Activated naive CD4-positive, alpha-beta T cell treated with anti-CD3 and anti-CD28 coated beads for 36 hours (primary cell): ENCODE measurements at places on chromosomes 3 and 15.

- no peaks in the 10 kb centered on the region for H3K4me1 ChIP-seq
- no peak overlapping the region for H3K27ac ChIP-seq
- no peaks in the 10 kb centered on the region for H3K27me3 ChIP-seq
- H3K4me3 ChIP-seq = no peak overlapping the region
- no peaks in the 10 kb centered on the region for H3K36me3 ChIP-seq
Observed at GRCh38 chr3:31868236-31868635, 112.8 kb downstream of the OSBPL10 start.

DNA sequence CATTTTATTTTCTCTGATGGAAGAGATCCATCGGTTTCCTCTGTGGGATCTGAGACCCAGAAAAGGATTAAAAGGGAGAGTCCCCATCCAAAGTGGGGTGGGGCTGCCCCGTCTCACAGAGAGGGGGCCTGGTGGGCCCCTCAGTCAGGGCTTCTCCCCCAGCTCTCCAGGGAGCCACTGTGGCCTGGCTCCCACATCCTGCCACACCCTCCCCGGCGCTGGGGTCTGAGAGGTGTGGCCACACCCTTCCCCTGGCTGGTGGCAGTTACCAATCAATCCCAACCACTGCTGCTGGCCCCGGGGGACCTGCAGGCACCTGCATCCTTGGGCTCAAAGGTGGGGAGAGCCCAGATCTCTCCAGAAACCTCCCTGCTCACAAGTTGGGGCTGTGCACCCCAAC is 161.8 kb upstream of the IQSEC1 start:
- H3K4me1 ChIP-seq = peaks cover 12% of the 10 kb centered on the region
- no peaks in the 10 kb centered on the region for H3K36me3 ChIP-seq
- peak; percentile 21 for DNase-seq

- peak overlapping the region; percentile 84 for H3K4me3 ChIP-seq
- H3K27me3 ChIP-seq = no peaks in the 10 kb centered on the region
- peaks cover 55% of the 10 kb centered on the region for H3K36me3 ChIP-seq
- peaks cover 85% of the 10 kb centered on the region for H3K4me1 ChIP-seq
- peak; percentile 81 for DNase-seq
- H3K27ac ChIP-seq = peak overlapping the region; percentile 97
Observed at GRCh38 chr3:16290007-16290826, 25.2 kb downstream of the OXNAD1 start.

DNA sequence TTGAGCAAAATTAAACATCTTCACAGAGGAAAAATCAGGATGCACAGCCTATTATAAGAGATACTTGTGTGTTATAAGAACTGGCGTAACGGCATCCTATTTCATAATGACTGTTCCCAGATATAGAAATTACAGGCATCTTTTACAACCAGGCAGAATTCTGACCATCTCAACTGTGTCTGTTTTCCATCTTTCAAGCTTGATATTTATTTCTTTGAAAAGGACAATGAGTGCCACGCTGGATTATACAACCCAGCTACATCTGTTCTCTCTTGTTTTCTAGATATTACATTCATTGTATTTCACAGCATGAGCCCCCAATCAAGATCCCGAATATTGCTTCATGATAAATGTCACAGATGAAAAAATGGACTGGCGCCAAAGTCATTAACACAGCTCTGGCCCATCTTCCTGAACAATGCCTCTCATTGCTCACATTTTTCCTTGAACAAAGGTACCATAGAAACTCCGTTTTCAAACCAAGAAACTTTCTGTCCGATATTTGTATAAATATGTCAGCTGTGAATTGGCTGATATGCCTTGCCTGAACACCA is 420.6 kb downstream of the TBL1XR1 start:
- H3K36me3 ChIP-seq = peaks cover 2% of the 10 kb centered on the region
- H3K27me3 ChIP-seq = no peaks in the 10 kb centered on the region
- no peak for DNase-seq
- H3K4me3 ChIP-seq = no peak overlapping the region
- no peaks in the 10 kb centered on the region for H3K4me1 ChIP-seq
- no peak overlapping the region for H3K27ac ChIP-seq

DNA sequence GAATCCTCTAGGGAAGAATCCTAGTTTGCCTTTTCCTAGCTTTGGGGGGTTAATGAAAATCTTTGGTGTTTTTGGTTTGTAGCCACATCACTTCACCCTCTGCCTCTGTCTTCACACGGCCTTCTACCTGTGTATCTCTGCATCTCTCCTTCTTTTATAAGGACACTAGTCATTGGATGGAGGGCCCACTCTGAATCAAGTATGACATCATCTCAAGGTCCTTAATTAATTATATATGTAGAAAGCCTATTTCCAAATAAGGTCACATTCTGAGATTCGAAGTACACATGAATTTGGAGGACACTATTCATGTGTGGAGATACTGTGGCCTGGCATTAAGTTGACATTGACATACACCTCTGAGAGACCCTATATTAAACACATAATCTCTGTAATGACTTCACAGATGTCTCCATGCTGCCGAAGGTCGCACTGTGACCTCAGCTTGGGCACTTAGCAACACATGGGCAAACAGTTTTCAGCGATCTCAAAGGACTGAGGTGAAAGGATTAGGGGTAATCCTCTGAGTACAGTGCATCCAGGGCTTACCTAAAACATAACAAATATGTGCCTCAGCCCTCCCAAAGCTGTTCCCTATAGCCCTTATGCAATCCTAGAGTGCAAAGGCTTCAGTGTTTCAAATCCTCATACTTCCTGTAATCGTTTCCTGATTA is 446.0 kb downstream of the FGF12 start:
- no peaks in the 10 kb centered on the region for H3K4me1 ChIP-seq
- DNase-seq = no peak
- no peak overlapping the region for H3K4me3 ChIP-seq
- no peaks in the 10 kb centered on the region for H3K27me3 ChIP-seq
- H3K36me3 ChIP-seq = no peaks in the 10 kb centered on the region
- H3K27ac ChIP-seq = no peak overlapping the region

DNA sequence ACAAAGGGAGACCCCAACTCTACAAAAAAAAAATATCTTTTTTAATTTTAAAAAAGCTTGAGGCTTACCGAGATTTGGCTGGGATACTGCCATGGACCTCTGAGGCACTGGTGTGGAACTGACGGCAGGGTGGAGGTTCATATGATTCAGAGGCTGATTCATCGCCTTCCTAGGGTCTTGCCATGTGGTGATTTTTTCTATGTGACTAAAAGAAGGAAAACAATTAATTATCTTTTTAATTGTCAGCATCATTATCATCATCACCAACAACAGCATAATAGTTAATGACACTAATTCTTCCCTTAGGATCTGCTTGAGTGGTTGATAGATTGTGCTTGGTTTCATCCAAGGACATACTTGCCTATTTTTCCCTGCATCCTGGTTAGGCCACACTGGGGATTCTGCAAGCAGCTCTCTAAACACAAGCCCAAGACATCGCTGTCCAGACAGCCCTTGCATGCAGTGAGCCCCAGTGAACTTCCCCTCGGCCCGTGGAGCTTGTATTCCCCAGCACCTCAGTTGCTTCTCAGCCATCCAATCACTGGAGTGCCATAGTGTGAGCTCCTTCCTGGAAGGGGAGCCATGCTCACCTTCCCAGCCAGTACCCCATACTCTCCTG is 84.9 kb downstream of the WWTR1 start:
- H3K27ac ChIP-seq = no peak overlapping the region
- peaks cover 6% of the 10 kb centered on the region for H3K27me3 ChIP-seq
- no peaks in the 10 kb centered on the region for H3K36me3 ChIP-seq
- DNase-seq = no peak
- H3K4me3 ChIP-seq = no peak overlapping the region
- peaks cover 11% of the 10 kb centered on the region for H3K4me1 ChIP-seq

- H3K36me3 ChIP-seq = peaks cover 6% of the 10 kb centered on the region
- no peaks in the 10 kb centered on the region for H3K27me3 ChIP-seq
- H3K4me1 ChIP-seq = peaks cover 7% of the 10 kb centered on the region
- H3K27ac ChIP-seq = no peak overlapping the region
- no peak overlapping the region for H3K4me3 ChIP-seq
Observed at GRCh38 chr3:42183991-42184632, 81.9 kb downstream of the CCK start.

GRCh38 chr3:30657914-30658313 is 51.5 kb downstream of the TGFBR2 start:
- H3K36me3 ChIP-seq = peaks cover 82% of the 10 kb centered on the region
- peak overlapping the region; percentile 97 for H3K27ac ChIP-seq
- peak; percentile 59 for DNase-seq
- H3K27me3 ChIP-seq = no peaks in the 10 kb centered on the region

GRCh38 chr15:46213551-46213950 is 578.7 kb downstream of the SQOR start:
- peaks cover 2% of the 10 kb centered on the region for H3K27me3 ChIP-seq
- H3K4me3 ChIP-seq = no peak overlapping the region
- no peaks in the 10 kb centered on the region for H3K4me1 ChIP-seq
- H3K36me3 ChIP-seq = no peaks in the 10 kb centered on the region
- DNase-seq = no peak

DNA sequence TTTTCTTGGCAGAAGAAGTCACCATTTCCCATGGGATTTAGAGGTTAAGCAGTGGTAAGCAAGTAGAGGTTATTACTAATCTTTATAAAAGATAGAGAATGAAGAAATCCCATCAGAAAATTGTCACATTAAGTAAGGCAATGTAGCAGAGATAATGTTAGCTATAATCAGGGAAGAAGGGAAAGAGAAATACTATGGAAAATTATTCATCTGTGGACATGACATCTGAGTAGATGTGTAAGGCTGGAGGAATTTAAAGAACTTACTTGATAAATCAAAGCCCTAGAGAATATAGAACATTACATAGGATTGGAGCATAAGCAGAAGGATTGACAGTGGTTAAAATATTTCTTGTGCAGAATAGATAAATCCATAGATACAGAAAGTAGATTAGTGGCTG is 553.1 kb upstream of the CBLB start:
- peaks cover 5% of the 10 kb centered on the region for H3K36me3 ChIP-seq
- peaks cover 2% of the 10 kb centered on the region for H3K27me3 ChIP-seq
- DNase-seq = no peak
- H3K4me1 ChIP-seq = peaks cover 33% of the 10 kb centered on the region
- H3K27ac ChIP-seq = no peak overlapping the region

DNA sequence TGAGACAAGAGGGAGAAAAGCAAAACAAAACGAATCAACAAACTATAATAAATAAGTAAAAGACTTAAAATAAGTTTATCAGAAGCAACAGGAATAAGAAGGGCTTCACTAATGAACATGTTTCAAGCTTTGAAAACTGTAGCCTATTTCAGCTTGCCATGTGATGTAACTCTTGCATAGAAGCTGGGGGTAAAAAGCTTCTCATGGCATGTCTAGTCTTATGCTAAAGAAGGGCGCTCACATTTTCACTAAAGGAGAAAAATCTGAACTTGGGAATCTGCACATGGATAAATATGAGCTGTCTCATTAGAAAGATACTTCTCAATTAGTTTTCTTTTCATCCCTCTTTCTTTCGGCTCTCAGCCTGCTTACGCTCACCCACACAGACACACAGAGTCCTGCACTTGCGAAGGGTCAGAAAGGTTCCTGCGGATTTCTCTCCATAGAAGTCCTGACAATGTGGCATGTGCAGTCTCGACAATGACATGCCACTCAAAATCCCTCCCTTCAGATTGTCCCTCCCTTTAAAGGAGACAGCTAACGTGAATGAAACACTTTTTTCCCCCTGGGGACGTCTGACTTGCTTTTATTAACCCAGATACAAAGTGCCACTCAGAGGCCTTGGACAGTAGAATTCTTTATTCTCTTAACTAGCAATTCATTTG is 568.9 kb upstream of the NR2F2 start:
- H3K27me3 ChIP-seq = no peaks in the 10 kb centered on the region
- H3K4me1 ChIP-seq = no peaks in the 10 kb centered on the region
- H3K4me3 ChIP-seq = no peak overlapping the region
- no peak overlapping the region for H3K27ac ChIP-seq
- DNase-seq = no peak

DNA sequence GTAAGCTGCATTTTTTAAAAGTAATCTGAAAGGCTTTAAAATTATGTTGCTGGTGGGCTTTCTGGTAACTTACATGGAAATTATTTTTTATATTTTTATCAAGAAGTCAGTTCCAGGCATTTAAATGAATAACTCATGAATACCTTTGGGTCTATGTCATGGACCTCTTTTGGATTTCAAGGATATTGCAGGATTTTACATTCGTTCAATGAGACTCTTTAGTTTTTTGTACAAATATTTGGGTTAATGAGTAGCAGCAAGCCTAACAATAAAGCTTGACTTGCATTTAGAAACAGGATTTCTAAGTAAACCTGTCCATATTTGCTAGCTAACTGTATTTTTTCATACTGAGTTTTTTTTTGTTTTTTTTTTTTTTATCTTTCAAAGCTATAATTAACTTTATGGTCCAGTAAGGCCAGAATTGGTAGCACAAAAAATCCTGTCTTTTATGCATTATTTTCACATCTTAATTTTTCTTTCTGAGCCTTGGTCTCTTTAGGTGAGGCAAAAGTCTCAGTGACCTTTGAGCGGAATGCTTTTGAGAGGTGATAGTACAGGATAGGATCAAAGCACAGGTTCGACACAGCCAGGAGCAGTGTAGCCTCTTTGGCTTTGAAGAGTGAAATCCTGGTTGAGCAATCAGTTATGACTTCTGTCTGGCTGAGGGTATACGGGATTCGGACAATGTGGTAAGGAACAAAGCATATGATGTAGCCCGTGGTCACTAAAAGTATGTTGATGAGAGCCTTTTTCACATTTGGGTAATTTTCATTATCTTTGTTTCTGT is 4.8 kb downstream of the GPR171 start:
- peaks cover 66% of the 10 kb centered on the region for H3K36me3 ChIP-seq
- H3K4me1 ChIP-seq = peaks cover 40% of the 10 kb centered on the region
- H3K27ac ChIP-seq = peak overlapping the region; percentile 100
- DNase-seq = no peak
- no peaks in the 10 kb centered on the region for H3K27me3 ChIP-seq

DNA sequence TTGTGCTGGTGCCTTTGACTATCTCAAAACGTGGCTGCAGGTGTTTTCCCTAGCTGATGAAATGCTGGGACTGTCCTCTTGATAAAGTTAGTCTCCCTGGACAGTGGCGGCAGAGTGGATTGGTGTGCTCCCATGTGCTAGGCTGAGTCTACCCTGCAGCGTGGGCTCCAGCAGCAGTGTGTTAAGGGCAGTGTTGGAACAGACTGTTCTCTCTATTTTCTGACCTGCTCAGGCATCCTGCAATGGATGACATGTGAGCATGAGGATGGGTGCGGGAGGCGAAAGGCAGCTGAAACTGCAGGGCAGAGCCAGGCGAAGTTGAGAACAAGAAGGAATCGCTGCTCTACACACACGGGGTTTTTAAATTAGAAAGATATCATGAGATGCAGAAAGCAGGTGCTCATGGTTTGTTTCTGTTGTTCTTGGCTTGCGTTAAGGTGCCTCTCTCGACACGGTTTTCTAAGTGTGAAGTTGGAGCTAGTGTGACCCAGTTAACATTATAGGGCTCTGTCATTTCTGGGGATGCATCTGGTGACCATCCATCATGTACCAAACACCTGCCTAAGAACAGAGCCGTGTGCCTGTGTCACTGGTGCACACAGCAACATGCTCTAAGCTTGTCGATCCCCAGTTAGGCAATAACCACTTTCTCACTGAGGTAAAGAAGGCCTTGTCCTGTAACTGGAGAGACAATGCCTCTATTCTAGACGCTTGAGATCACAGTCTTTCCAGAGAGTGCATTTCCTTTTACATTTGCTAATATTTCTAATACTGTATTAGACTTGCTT is 44.3 kb downstream of the SLCO3A1 start:
- peaks cover 6% of the 10 kb centered on the region for H3K4me1 ChIP-seq
- no peak for DNase-seq

- no peaks in the 10 kb centered on the region for H3K27me3 ChIP-seq
- no peak overlapping the region for H3K4me3 ChIP-seq
- H3K4me1 ChIP-seq = peaks cover 16% of the 10 kb centered on the region
- peaks cover 3% of the 10 kb centered on the region for H3K36me3 ChIP-seq
Observed at GRCh38 chr3:126828306-126828705, 124.3 kb downstream of the CHCHD6 start.
